Psoas muscle (tissue), 8 donors: ENCODE measurements at places on chromosomes 12 and 14. TPM values are rescaled to one million over a fixed set of nuclear protein-coding genes. Genes with fewer than 3 reads are reported as not detected.

DTX3 gene
- total RNA-seq: 4.6 TPM

ANKRD33 gene
- not detected for total RNA-seq

CCDC175 gene
- not detected for total RNA-seq

SMCO2 gene
- not detected for total RNA-seq

CGRRF1 gene
- 20.9 TPM for total RNA-seq

IGF1 gene
- 20.8 TPM for total RNA-seq

- no peak for DNase-seq
Observed at GRCh38 chr14:91419044-91419397, 1.4 kb upstream of the CCDC88C start.

DNA sequence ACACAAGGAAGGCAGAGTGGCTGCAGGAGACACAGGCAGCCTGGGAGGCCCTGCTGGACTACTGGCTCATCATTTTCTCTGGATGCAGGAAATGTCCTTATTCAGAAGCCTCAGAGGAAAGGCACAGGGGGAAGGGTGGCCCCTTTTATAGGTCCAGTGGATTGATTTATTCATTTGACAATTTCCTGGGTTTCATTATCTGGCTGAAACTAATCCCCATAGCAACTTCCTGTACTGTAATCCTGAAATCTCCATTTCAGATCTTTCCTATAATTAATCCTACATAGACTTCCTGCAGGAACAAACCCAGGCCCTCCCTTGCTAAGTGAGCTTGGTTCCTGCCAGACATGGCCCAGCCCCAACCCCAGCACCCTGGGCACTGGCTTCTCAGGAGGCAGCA lies 23.0 kb downstream of the KRT76 start:
- DNase-seq: no peak

DNA sequence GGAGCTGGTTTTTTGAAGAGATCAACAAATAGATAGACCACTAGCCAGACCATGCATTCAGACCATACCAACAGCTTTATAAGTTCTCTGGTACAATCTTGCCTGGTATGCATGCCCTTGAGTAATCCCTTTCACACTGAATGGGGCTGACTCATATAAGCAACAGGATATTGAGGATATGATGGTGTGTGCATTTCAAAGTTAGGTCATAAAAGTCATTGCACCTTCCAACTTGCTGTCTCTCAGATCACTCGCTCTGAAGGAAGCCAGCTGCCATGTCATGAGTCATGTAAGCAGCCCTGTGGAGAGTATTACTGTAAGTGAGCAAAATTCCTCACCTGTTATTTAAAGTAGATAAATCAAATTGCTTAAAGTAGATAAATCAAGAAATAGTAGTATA lies 45.0 kb upstream of the OR6J1 start:
- no peak for DNase-seq

DNA sequence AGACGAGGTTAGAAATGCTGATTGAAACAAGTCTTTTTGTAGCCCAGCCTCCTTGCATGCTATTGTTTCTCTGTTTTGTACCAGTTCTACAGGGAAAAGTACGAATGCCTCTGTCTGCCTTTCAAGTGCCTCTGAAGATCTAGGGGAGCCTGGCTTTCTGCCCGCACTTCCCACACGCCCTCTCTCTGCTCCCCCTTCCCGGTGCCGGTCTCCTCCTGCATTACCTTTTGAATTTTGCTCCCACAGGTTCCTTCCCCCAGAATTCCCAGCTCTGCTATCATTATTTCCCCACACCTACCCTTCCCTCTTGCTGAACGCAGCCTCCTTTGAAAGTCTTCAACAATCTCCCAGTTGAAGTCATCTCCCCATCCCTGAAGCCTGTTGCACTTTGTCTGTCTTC lies 689.7 kb downstream of the BCL11B start:
- no peak for DNase-seq

- no peak for DNase-seq
Observed at GRCh38 chr12:8658346-8658745, 4.3 kb downstream of the MFAP5 start.

DNA sequence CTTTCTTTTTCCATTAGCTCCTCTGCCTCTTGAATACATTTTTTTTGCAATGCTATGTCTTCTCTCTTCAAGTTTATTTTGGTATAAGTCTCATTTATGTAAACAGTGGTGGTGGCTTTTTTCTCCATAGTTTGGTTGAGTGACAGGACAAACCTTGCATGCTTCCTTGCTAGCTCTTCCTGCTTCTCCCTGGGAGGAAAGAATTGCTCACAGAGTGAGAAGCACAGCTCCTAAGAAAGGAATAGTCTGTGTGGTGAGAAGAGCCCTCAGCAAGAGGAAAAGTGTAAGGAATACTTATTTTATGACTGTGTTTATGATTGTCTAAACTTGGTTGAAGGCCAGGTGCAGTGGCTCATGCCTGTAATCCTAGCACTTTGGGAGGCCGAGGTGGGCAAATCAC lies 11.5 kb downstream of the CCDC175 start:
- DNase-seq: no peak

- DNase-seq: no peak
Observed at GRCh38 chr12:127909041-127909440, 357.9 kb upstream of the TMEM132C start.

GRCh38 chr14:35383569-35384454 lies 20.7 kb downstream of the NFKBIA start:
- no peak for DNase-seq

DNA sequence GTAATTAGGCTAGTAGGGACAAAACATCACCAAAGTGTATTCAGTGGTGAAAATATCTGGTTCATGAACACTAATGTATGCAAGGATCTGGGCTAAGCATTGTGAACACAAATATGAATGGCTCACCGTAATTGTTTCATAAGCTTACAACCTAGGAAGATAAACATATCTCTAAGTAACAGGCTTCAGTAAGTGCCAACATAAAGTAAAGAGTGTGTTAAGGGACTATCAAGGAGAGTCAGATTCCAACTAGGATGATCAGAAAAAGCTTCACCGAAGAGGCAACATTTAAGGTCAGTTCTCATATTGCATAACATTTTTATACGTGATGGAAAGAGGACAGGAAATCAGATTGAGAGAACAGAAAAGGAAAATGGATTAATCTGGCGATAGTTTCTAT lies 29.4 kb downstream of the ABCC9 start:
- no peak for DNase-seq

DNA sequence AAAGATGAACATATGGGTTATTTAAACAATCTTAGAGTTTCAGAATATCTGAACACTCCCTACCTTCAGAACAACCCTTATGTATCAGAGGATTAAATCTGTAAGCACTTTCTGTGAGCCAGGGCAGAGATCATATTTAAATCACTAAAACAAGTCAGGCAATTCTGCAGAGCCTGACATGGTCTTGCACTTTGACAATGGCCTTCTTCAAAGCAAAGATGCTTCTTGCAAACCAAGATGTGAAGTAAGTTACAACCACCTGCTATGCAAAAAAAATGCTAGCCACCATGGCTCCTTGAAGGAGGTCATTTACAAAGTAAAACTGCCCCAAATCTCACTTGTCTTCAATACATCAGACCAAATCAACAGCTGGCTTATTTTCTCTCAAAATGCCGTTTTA lies 3.2 kb downstream of the PPP1CC start:
- no peak for DNase-seq

DNA sequence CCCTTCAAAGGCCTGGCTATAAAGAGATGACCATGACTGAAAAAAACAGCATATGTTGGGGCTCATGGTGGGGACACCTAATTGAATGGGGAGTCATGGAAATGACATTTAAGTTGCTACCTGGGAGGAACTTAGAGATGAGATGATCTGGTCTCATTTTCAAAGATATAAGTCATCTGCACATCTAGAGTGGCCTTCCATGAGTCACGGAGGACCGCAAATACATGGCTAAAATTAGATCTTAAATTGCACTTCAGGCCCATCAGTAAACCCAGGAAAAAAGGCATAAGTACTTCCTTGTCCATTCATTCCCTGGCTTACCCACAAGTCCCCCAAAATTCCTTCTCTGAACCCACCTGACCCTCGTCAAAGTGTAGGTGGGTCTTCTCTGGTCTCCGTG lies 53.4 kb downstream of the SPTB start:
- DNase-seq: no peak

DNA sequence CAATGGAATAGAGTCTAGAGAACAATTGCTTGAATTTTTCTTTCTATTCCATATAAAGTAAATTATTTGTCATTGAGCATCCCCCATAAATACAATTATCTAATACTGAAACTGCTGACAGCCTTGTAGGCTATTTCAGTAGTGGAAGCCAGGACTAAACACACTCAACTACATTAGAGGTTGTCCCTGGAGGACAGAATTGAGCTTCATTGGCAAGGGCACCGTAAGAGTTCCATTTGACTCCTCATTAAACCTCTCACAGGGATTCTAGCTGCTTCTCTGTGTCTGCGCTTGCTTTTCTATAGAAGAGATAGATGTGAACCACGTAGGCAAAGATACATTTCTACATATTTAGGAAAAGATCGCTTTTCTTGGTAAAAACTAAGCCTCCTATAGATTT lies 3.5 kb upstream of the PTPRO start:
- no peak for DNase-seq

- no peak for DNase-seq
Observed at GRCh38 chr14:91230397-91231035, 14.0 kb downstream of the GPR68 start.

GRCh38 chr12:63889721-63890509 lies 45.4 kb downstream of the SRGAP1 start:
- no peak for DNase-seq

- no peak for DNase-seq
Observed at GRCh38 chr12:21877293-21877982, 63.8 kb downstream of the ABCC9 start.

GRCh38 chr12:19689801-19690472 lies 250.6 kb downstream of the AEBP2 start:
- DNase-seq: no peak

GRCh38 chr12:42094277-42094676 lies 50.4 kb downstream of the GXYLT1 start:
- no peak for DNase-seq

DNA sequence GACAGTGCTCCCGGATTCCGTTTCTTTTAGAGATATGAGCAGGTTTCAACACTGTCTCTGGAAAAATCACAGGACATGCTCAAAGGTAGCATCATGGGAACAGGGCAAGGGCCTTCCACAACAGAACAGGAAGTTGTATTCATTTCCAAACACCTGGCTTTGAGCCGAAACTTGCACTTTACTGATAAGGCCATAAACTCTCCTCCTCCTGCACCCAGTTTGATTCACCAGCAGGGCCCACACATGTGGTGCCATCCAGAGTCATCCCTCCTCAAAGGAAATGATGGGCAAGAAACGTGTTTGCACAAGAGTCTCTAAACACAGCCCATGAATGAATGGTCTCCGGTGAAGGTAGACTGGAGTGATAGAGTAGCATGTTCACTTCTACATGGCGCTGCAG lies 268.4 kb upstream of the FKBP4 start:
- no peak for DNase-seq

DNA sequence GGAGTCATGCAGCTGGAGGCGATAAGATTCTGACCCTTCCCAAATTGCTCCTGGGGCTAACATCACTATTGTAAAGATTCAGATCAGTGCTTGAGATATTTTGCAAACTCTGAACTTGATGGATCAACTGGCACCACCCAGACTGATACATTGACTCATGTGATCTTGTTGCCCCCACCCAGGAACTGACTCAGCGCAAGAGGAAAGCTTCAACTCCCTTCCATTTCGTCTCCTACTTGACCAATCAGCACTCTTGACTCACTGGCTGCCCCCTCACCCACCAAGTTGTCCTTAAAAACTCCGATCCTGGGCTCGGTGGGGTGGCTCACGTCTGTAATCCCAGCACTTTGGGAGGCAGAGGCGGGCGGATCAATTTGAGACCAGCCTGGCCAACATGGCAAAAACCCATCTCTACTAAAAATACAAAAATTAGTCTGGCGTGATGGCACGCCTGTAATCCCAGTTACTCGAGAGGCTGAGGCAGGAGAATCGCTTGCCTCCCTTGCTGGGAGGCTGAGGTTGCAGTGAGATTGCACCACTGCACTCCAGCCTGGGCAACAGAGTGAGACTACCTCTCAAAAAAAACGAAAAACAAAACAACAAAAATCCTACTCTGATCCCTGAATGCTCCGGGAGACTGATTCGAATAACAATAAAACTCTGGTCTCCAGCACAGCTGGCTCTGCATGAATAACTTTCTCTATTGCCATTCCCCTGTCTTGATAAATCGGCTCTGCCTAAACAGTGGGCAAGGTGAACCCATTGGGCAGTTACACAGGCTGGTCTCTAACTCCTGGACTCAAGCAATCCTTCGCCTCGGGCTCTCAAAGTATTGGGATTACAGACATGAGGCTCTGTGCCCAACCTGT lies 9.8 kb upstream of the ARF6 start:
- DNase-seq: no peak
